GOT3 (cell line): ENCODE measurements at places on chromosomes 1 and 21.

GRCh38 chr1:150753416-150753815 is 12.2 kb downstream of the CTSS start:
- no peak for DNase-seq

DNA sequence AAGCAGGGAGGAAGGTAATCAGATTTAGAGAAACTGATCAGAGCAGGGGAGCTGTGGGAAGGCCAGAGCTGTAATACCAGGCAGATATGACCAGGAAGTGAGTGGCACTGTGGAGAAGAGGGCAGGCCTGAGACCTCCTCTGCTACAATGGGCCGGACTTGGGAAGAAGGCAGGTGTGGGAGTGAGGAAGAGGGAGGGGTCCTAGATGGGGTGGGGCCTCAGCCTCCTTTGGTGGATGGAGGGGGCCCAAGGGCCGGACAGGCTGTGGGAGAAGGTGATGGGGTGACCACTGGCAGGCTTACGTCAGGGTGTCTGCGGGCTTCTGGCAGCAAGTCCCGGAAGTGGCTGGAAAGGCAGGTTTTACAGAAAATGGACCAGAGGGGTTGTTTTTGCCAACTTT is 5.0 kb upstream of the HPCA start:
- DNase-seq, result no peak

GRCh38 chr1:89171067-89171438 is 4.8 kb downstream of the GBP7 start:
- DNase-seq, result no peak

- DNase-seq, result no peak
Observed at GRCh38 chr1:53957194-53957818, 11.2 kb downstream of the LRRC42 start.

DNA sequence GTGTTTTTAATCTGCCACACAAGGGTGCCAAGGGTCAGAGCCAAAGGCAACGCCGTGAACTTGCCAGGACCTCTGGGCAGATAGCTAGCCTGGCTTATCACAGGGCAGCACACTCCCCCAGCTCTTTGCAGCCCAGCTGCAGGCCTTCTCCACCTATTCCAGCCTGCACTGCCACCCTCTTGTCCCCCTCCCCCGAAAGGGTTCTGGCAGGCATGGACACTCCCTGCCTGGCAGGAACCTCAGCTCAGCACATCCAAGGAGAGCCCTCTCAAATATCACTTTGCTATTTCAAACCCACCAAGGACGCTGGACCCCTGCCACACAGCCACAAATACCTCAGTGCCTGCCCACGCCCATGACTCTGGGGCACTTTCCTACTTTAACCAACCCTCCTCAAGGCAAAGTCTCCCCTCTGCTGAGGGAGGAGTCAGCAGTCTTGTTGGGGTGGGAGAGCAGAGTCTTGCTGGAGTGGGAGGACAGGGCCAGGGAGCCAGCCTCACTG is 9.1 kb downstream of the SSBP3 start:
- DNase-seq, result no peak

DNA sequence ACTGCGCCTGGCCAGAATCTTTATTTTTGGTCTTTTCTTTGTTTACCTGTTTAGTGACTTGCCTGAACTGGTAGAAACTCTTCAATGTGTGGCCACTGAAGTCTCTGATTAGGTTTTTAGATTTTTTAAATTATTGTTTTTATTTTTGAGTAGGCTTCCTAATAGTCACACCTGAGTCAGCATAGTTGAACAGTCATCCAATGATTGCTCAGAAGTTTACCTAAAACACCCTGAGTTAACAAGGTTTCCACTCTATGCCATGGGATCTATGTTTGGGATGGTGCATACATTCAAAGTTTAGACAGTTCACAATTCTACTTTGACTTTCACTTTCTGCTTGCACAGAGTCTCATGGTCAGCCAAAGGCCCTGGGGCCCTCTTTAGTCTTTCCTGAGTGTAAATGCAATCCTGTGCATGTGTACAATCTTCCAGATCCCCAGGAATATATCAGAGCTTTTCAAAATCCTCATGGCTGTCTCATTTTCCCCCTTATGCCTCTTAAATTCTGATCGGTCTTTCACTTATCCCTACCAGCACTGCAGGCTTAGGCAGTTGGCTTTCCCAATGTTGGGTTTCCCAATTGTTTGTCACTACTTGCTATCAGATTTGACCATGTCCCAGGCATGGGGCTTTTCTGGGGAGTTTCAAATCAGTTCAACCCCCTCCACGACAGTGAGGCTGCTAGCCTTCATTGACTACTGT is 114.4 kb upstream of the RAB3GAP2 start:
- no peak for DNase-seq

DNA sequence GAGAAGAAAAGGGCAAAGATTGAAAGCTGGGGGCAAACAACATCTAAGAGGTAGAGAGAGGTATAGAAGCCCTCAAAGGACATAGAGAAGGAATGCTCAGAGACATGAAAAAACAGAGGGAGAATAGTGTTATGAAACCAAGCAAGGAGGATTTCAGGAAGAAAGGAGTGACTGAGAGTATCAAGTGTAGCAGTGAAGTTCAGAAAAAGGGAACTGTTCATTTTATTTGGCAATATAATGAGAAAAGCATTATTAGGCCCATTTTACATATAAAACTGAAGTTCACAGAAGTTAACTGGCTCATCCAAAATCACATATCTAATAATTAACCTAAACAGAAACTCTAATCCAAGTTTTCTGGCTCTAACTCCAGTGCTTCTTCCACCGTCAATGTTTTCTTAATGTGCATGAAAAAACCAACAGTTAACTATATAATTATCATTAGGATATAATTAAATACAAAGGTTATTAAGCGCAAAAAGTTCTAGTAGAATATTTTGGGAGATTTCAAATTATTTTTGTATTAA is 17.7 kb downstream of the NEXN start:
- DNase-seq, result no peak

GRCh38 chr1:35737120-35737519 is 18.4 kb upstream of the C1orf216 start:
- no peak for DNase-seq

DNA sequence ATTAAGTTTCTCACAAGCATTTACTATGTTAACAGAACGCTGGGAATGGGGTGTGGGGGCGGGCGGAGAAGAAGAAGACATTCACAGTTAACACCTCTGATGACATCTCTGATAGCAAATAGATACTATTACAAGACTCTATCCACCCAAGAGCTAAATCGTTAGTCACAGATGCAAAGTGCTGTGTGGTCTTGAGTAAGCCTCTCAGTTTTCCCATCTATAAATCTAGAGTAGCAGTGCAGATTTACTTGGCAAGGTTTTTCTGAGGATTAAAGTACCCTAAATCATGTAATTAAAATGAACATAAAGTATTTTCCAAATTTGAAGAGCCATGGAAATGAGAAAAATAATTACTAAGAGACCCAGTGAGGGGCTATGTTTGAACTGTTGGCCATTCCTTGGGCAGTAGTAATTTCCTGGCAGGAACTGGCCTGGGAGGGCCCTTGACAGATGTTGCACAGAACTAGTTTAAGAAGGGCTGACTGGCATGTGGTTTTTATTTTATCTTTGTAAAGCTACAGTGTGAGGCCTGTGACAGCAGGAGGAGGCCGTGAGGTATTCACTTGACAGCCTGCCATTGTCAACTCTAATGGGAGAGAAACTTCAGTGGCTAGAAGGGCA is 58.7 kb upstream of the APOBEC4 start:
- DNase-seq, result no peak

DNA sequence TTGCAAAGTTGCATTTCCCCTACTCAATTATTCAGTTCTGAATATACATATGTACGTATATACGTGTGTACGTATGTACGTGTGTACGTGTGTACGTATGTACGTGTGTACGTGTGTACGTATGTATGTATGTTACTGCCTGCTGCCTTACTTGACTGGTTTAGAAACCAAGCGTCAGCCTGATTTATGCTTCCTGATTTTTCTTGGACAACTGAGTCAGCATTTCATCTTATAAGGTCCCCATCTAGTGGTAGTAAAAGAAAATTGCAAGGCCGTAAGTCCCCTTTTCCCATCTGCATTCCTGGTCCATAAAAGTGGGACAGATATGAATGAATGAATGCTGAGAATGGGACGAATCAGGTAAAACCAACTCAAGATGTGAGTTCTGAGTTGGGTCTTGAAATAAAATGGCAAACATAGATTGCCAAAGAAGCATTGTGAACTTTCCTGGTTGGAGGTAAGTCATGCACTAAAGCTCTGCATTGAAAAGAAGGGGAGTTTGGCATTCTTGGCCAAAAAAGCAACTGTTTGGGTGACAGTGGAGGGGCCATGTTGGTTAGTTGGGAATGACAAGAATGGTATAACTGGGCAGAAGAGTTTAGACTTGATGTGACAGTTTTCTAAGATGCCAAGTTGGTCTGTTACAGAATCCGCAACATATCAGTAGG is 76.4 kb upstream of the DNAH14 start:
- no peak for DNase-seq

DNA sequence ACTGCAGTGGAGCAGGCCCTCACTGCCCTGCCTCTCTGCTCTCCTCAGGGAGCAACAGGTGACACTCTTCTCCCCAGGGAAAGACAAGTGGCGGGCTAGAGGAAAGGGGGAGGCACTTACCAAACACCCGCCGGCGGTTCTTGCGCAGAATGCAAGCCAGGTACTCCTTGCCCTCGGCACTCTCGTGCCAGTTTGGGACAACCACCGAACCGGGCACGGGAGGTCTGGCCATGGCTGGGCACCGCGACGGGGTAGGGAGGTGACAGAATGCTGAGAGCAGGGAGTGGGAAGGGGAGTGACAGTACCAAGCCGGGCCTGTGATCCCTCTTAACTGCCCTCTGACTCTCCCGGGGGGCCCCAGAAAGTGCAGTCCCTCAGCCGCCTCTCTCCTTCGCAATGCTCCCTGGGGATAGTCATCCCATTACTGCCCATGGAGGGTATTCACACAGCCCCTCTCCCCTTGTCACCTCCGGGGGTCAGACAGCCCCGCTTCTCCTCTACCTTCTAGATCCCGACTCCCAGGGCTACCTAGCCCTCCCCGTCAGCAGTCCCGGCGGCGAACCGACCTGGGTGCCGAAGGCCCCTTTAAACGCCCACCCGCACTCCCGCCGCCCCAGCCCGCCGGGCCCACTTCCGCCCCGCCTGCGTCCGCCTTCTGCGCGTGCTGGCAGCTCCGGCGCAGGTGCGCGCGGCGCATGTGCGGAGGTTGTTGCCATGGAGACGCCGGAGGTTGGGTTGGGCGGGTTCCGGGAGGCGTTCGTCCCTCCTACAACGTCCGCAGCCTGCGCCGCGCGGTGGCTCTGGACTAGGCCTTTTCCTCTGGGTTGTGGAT is at the start of gene CPLANE2:
Gene CPLANE2, minus strand, starts transcription at position 673 of the 832 bp plus-strand sequence. Its CDS starts 441 bp downstream, at position 232.
- DNase-seq, result peak; percentile 63

DNA sequence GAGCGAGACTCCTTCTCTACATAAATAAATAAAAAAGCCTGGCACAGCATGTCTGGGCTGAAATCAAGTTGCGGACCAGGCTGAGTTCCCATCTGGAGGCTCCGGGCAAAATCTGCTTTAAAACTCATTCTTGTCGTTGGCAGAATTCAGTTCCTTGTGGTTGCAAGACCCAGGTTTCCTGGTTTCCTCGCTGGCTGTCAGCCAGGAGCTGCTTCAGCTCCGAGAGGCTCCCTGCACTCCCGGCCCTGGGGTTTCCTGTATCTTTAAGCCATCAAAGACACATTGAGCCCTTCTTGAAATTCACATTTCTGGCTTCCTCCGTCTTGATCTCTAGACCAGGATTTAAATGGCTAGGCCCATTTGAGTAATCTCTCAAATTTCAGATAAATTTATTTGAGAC is 20.6 kb upstream of the SCCPDH start:
- DNase-seq, result no peak
